ENCODE measurements at places on chromosomes 5 and 9.

DNA sequence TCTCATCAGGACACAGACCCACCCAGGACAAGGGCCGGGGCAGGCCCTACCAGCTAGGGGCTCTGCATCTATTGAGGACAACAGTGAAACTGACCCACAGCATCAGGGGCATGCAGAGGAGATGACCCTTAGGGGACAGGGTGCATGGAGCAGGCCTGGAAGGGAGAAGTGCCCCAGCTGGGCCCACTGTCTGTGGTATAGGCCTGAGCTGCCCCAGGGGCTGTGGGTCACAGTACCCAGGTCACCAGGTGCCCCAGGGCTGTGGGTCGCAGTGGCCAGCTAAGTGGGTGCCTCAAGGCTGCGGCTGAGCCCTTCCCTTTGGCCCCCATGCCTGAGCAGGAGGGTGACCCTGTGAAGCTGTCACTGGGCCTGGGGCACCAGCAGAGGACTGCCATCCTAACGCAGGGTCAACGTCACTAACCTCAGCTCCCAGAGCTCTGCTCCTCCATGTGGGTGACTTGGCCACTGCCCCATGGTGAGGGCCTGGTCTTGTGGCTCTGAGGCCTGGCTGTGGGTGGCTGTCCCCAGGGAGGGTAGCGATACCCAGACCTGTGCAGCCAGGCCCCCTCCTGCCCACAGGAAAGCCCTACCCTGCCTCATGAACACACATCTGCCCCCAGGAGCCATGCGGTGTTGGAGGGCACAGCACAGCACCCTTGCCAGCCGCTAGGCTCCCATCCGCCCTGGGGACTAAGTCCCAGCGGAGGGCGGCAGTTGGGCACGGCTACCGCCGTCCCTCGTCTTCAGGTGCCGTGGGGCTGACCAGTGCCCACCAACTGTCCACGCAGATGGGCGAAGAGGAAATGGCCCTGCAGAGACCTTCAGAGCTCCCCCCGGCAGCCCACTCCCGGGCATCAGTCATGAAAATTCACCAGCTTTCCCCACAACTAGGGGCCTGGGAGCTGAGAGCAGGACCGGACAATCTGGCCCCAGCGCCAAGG lies 4.9 kb downstream of the EDF1 start:
- DNase-seq: no peak

DNA sequence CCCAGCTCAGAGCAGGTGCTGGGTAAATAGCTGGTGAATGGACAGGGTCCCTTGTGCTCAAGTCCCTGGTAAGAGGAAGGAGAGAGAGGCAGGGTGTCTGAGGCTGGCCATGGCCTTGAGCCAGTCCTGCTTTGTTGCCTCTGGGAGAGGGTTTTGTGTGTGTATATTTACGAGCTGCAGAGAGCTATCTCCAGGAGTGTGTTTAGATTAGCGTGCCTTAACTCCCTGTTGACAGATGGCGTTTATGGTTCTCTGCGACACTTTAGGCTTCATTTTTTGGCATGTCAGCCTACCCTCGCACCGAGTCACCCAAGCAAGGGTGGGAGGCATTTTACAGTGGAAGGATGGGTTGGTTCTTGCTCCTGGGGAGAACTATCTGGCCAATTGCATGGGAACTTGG lies 22.2 kb downstream of the HMCN2 start:
- no peak for DNase-seq

DNA sequence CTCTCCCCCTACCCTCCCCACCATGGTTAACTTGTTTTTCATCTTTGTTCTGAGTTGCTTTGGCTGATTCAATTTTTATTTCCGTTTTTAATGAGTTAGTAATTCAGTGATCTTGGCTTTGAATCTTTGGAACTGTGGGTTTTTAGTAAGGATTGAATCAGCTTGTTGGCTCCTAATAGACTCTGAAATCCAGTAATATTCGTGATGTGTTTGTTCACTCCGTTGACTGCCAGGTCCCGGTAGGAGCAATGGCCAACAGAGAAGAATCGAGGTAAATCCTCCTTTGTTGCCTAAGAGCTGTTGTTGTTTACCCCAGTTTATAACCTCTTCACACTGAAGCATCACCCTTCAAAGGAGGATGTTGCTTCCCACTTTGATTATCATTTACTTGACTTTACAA lies 92.7 kb downstream of the PCSK1 start:
- DNase-seq: no peak

- DNase-seq: no peak
Measured at GRCh38 chr9:75930730-75931321, 40.4 kb downstream of the PCSK5 start.

DNA sequence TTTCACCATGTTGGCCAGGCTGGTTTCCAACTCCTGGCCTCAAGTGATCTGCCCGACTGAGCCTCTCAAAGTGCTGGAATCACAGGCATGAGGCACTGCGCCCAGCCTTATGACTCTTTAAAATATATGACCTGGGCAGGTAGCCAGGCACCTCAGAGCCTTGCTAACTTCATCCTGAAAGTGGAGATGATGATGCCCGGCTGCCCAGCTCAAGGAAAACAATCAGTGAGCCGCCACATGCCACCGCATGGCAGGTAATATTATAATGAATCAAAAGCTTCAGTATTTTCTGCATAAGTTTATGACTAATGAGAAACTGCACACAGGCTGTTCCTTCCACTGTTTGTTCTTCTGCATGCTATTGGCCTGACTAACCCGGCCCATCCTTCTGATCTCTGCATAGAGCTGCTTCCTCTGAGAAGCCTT lies 30.4 kb upstream of the DMRT1 start:
- DNase-seq: no peak

- no peak for DNase-seq
Measured at GRCh38 chr5:39598661-39599248, 174.0 kb upstream of the DAB2 start.

DNA sequence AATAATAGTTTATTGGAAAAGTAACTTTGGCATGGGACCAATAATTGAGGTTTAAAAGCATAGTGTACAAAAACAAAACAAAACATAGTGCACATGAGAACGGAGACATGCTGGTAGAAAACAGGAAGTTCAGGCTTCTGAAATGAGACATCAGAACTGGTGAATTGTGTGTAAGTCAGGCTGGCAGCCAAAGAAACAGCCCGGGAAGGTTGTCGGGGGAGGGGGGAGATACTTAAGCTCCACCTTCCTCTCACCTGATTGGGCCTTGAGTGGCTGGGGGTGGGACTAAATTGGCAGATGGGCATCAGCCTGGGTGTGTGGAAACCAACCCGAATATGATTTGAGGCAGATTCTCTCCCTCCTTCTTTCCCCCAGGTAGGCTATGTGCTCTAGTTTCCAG lies 256.3 kb downstream of the SMARCA2 start:
- no peak for DNase-seq

DNA sequence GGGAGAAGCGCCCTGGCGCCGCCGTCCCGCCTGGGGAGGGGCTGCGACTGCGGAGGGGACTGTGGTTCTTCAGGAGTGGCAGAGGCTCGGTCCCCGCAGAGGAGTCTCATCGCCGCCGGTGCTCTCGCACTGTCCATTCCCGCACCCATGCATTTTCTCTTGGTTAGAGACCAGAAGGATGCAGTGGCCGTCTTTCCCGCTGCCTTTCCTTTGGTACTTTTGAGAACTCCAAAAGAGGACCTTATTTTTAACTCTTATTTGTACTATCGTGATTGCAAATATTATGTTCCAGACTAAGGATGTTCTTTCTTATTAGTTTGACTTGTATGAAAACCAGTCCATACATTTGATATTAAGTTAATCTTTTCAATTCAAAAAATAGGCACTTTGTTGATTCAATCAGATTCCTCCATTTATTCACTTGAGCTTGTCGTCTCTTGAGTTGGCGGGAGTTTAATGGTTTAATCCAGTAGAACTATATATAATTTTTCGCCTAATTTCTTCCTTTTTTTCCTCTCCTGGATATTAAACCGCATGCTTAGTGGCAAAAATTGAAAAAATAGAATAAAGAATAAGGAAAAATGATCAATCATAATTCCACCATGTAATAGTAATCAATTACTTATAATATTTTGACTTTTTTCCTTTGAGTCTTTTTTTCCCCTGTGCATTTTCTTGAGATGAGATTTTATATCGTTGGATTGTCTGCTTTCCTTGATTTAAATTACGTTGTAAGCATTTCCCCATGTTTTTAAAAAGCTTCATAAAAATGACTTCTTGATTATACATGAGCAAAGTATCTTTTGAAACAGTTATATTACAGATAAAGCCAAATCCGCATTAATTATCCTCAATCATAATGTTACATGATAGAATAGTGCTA lies 861 bp downstream of the ZFYVE16 start:
- DNase-seq: no peak

- DNase-seq: no peak
Measured at GRCh38 chr5:14134083-14134482, 9.1 kb upstream of the TRIO start.

- DNase-seq: no peak
Measured at GRCh38 chr5:39264528-39264927, 45.2 kb upstream of the FYB1 start.

- DNase-seq: no peak
Measured at GRCh38 chr5:131265311-131265803, 1.5 kb downstream of the CDC42SE2 start.

DNA sequence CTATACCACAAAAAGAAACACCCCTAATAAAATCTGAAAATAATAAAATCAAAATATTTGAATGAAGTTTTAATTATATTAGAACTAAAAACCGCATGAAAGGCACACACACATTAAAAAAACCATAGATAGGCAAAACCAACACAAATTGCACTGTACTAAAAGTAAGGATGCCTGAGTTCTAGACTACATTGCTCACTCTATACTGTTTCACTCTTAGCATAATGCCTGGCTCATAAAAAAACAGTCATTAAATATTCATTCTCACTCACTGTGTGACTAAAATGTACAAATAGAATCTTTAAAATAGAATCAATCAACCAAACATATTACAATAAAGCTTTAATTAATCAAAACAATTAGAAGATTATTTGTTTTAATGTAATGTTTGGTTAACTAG lies 41.7 kb downstream of the CETN3 start:
- no peak for DNase-seq

DNA sequence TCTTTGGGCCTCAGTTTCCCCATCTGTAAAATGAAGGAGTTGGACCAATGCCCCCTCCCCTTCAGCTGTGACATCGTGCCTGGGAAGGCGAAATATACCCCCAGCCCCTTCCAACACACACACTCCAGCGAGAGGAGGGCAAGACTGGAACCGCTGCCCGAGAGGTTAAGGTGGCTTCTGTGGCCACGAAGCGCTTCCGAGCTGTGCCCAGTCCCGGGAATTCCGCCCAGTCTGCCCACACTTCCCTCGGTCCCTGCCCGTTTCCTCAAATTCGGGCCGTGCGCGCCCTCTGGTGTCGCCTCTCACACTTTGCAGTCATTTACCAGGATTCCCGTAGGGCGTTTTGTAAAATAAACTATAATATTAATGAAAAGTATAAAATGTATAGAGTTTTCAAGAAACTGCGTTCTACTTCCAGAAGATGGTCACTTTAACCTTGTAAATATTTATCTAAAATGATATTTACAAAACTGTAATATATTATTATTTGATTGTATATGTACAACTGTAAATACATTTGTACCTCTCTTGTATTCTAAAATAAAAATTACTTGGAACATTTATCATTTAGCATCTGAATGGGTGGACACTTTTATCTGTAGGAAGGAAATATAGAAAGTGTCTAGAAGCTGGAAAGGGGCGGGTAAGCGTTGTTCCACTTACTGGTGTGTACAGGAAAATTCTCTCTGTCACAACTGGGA lies 11.0 kb upstream of the EXOSC2 start:
- DNase-seq: no peak

DNA sequence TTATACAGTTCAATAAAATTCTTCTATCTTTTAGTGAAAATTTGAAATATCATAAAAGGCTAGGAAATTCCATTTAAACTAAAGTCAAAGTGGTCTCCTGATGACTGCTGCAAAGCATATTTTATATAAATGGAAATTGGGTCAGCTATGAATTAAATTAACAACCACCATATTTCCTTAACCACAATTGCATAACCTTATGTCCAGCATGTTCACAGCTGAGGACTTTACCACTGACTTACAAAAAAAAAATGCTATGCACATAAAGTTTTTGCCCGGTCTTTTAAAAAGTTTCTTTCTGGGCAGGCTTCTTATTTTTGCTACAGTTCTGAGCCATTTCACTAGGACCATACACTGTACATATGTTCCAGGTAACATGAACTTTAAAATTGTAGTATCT lies 208.6 kb upstream of the RGMB start:
- no peak for DNase-seq

DNA sequence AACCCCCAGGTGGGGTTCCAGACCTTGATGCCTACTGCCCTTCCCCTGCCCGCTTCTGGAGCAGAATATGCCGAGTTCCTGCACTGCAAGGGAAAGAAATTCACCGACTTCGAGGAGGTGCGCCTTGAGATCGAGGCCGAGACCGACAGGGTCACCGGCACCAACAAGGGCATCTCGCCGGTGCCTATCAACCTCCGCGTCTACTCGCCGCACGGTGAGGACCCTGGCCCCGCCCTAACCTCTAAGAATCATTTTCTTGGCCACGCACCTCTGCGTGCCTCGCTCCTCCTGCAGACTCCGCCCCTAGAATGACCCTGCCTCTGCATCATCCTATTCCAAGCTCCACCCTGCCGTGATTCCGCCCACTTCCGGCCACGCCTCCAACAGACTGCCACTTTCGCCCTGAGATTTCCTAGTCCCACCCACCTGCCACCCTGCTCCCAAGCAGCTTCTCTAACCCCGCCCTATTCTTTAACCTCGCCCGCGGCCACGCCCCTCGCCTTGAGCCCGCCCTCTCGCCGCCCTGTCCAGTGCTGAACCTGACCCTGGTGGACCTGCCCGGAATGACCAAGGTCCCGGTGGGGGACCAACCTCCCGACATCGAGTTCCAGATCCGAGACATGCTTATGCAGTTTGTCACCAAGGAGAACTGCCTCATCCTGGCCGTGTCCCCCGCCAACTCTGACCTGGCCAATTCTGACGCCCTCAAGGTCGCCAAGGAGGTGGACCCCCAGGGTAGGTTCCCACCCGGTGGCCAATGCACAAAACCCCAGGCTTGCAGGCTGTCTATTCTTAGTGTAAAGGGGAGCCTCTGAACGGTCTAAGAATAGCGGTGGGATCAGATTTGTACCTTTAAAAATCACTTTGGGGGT lies 15.6 kb downstream of the DNM1 start:
- DNase-seq: no peak

DNA sequence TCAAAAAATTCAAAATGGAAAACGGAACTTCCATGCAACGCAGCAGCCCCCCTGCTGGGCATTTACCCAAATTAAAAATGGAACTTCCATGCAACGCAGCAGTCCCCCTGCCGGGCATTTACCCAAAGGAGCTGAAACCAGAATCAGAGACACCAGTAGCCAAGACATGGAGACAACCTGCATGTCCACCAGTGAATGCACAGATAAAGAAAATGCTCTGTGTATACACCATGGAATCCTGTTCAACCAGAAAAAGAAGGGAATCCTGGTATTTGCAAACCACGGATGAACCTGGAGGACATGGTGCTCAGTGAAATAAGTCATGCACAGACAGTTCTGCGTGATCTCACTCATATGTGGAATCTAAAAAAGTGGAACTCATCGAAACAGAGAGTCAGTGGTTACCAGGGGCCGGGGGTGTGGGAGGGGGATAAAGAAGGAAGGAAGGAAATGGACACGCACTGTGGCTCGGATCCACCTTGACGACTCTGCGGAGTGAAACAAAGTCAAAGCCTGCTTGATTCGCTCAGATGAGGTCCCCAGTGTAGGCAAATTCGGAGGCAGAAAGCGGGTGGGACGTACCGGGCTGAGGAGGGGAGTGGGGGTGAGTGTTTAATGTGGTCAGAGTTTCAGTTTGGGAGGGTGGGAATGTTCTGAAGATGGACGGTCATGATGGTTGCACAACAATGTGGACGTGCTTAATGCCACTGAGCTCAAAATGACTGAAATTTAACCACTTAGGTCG lies 40.2 kb upstream of the EXOC3 start:
- no peak for DNase-seq

GRCh38 chr5:14063138-14063537 lies 80.0 kb upstream of the TRIO start:
- no peak for DNase-seq

All from skeletal muscle cell (primary cell).